ENCODE measurements at places on chromosomes 2 and 18.

DNA sequence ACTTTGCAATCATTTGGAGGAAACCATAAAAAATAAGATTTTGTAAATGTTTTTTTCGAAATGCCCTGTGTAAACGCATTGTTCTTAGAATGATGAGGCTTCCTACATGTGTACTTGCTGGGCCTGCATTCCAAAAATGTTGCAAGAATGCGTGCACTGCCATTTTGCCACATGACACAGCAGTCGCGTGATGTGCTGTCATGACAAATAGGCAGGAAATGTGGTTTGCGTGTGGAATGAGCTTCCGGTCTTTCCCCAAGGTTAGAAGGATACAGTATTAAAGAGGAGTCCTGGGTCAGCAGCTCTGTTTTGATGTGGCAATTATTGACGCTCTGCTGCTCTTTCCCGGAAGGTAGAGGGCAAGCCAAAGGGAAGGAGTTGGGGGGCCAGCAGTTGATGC is 18.1 kb upstream of the SERPINB2 start:
- no peak for DNase-seq

DNA sequence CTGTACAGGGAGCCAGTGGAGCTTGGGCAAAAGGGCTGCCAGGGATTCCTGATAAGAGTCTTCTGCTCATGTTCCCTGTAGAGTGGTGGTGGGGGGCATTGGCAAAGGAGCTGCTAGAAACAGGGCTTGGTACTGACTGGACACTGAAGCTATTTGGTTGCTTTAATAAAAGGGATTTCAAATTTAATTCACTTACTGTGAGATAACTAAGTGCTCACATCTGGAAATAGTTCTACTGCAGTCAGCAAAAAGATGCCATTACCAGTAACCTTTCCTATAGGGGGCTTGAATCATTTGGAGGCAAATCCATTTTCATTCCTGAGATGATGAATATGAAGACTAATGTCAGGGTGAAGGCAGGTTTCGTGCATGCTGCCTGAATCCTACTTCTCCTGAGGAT is 94.3 kb upstream of the DOCK10 start:
- DNase-seq = no peak

DNA sequence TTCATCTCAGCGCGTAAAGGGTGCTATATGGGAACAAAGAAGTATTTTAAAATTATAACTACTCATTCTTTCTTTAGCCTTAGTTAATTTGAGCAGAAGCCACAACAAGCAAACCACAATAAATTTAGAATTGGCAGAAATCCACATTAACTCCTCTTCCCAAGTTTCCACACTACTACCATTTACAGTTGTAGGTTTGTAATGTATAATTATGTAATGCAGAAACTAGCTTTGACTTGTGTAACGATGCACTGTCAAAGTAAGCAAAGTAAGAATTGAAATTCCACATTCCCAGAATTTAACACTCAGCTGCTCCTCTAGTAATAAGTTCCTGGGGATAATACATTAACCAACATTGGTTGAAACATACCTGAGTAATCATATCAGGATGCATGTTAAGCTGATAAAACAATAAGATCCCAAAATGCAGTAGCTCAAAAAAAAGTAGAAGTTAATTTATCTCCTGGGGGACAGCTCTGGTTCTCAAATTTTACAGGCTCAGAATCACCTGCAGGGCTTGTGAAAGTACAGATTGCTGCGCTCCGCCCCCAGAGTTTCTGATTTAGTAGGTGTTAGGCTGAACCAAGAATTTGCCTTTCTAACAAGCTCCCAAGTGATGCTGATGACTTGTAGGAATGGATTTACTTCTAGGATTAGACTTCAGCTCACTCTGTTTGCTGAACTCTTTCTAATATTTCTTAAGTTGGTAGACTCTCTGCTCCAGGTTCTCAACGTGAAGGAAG is 9.9 kb downstream of the GRP start:
- DNase-seq = no peak

DNA sequence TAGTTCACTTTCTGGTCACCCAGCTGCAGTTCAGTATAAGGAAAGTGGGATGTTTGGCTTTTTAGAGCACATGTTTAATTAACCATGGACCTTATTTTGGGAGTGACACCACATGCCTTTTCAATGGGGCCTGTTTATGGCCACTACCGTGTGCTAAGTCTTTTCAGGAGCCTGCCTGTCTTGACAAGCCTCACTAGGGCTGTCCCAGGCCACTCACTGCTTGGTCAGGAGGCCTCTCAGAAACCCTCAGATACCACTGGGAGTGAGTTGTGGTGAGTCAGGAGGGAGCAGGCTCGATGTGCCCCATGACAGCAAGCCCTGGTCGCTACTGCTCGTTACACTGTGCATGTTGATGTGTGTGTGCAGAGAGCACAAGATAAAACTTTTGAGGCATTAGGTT is 123.0 kb downstream of the MAP4K4 start:
- no peak for DNase-seq

- DNase-seq = no peak
These were observed 89.2 kb downstream of the ZNF516 start for GRCh38 chr18:76405681-76406356.

DNA sequence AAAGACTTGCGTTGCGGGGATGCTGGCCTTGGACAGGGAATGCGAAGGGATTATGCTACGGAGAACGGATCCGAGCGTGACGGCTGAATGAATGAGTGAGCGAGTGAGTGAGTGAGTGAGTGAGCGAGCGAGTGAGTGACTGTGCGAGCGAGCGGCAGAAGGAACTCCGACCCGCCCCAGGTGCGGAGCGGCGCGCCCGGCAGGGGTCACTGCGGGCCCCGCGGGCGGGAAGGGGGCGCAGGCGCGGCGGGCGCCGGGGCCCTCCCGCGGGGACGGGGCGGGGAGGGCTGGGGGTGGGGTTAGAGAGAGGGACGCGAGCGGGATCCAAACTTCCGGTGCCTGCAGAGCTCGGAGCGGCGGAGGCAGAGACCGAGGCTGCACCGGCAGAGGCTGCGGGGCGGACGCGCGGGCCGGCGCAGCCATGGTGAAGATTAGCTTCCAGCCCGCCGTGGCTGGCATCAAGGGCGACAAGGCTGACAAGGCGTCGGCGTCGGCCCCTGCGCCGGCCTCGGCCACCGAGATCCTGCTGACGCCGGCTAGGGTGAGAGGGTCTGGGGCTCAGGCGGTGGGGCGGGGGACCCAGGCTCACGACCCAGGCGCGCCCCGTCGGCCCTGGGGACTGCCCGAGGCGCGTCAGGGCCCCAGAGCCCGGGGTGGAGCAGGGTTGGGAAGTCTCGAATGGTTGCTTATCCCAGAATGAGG is at the start of gene ITM2C:
Gene ITM2C, plus strand, starts transcription at position 338 of the 702 bp plus-strand sequence. Its CDS starts 84 bp downstream, at position 422.
- DNase-seq = peak; percentile 61

GRCh38 chr18:45962461-45962860 is 4.7 kb downstream of the EPG5 start:
- DNase-seq = no peak

- no peak for DNase-seq
These were observed 35.8 kb downstream of the RBKS start for GRCh38 chr2:27854229-27854862.

- DNase-seq = no peak
These were observed 224.6 kb downstream of the EPHA4 start for GRCh38 chr2:221347471-221347870.

DNA sequence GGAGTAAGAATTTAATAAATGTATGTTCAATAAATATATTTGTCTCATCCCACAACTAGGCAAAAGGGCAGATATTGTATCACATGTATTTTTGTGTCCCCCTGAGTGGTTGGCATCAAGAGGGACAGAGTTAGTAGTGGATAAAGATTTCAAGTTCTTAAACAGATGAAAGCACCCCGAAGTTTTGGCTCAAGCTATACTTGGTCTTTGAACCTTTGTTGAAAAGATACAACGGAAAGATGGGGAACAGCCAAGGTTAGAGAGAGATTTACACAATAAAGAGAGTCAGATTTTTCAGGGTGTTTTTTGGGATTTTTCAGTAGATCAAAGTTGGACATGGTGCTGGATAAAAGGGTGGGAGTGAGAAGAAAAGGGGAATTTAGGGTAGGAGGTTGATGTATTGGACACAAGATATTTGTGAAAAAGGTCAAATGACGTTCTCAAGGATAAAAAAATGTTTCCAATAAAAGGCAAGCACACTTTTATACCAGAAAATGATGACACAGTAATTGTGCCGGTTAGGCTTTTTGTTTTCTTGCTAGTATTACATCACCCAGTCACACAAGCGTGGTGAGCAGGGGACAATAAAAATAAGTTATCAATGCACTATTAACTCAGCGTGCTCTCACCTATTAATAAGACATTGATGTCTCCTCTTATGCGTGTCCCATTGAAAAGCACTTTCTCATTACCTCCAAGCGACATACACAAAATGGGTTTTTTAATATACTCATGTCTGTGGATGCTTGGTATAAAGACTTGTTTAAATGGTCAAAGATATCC is 59.5 kb downstream of the MEP1B start:
- no peak for DNase-seq

DNA sequence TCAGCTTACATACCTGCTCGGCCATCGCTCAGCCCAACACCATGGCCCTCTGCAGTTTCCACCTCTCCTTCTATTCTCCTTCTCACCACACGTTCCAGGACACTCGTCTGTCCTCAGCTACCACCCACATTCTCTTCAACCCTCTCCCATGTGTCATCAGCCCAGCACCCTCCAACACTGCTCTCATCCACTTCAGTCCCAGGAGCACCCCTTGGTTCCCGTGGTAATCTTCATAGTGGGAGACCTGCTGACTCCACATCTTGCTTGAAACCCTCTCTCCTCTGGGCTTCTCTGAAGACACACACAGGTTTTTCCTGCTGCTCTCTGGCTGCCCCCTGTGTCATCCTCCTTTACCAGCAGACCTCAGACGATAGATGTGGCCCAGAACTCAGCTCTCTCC is 228.7 kb downstream of the GBX2 start:
- no peak for DNase-seq

DNA sequence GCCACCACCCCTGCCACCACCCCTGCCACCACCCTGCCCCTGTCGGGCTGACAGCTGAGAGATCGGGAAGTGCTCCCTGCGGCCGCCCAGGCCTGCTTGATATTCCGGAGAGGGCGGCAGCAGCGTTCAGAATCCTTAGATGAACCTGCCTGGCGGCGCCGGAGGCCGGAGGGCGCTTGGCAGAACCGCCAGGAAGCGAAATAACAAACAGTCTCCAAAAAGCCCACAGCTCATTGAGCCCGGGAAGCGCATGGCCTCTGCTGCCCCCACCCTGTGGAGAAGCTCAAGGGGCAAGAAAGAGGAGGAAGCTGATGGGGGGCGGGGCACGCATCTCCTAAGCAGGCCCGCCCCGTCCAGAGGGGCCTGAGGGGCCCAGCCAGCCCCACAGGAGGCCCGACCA is 92.2 kb upstream of the MBOAT2 start:
- DNase-seq = no peak

DNA sequence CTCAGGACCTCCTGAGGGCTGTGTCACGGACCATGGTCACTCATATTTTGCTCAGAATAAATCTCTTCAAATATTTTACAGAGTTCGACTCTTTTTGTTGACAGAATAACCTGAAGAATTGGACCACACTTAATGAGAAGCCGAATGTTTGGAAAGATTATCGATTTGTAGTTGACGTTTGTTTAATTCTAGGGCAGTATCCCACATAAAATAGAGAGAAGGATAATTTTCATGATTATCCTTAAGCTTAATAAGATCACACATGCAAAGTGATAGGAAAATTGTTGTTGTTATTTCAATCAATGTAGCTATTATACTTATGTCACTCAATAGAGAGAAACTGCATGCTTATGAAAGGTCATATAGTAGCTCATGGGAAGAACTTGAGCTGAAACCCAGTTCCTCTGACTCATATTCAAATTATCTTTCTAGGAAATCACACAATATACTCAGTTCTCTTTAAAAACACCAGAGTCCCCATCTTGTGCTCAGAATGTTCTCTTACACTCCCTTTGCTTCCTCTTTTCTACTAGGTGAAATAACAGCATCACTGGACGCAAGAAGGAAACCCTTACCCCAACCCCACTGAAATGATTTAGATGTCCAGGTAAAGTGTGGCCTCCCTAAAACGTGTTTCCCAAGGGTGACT is 982.1 kb downstream of the TSN start:
- no peak for DNase-seq

- no peak for DNase-seq
These were observed 1061.5 kb downstream of the CNTNAP5 start for GRCh38 chr2:125086313-125087184.

DNA sequence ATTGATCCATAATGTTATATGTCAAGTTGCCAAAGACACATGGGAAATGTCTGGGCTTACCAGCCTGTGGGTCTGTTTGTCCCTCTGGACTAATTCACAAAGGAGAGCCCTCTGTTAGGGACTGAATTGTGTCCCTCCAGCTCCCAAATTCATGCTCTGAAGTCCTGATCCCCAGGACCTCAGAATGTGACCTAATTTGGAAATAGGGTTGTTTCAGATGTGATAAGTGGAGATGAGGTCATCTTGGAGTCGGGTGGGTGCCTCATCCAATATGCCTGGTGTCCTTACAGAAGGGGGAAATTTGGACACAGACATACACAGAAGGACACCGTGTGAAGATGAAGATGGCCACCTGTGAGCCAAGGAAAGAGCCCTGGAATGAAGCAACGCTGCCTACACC is 41.4 kb upstream of the ROCK2 start:
- DNase-seq = no peak

GRCh38 chr2:229896857-229897256 is 25.0 kb downstream of the TRIP12 start:
- DNase-seq = no peak

DNA sequence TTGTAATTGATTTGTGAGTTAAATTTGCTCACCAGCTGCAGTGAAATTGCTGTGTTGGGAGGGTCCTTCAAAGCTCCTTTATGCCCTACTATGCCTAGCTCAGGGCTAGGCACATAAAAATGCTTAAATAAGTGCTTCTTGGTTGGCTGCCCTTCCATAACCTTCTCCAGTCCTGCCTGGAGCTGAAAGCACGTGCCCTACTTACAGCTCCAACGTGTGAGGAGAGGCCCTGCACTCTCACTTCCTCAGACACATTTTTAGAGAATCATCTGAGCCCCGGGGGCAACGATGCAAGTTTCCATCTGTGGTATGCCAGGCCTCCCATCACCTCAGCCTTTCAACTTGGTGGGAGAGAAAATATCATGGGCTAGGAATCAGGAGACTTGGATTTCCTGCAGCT is 202.7 kb downstream of the BCL11A start:
- no peak for DNase-seq

- no peak for DNase-seq
These were observed 233.3 kb upstream of the MGAT5 start for GRCh38 chr2:134020608-134021007.

DNA sequence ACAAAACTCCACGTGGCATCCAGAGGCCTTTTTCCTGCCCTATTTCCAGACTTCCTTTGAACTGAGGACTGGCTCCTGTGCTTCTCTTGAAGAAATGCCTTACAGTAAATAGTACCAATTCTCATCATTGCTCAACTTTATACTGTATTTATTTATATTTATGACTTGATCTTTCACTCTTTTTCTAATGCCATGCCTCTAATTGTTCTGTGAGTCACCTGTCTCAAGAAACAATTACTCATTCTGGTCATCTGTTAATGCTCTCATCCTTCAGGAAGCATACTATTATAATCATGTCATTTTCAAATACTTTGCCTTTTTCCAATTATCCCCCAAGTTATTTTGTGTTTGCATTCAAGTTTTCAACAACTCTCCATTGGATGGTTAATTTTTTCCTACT is 85.9 kb downstream of the DCDC2C start:
- DNase-seq = no peak

Measured in stimulated activated CD4-positive, alpha-beta T cell treated with anti-CD3 and anti-CD28 coated beads, Interleukin-12 subunit alpha, Interleukin-12 subunit beta, amount 100 ng/mL, for 24 hours (primary cell).